NCI-H187 (cell line): ENCODE measurements at places on chromosomes 2 and 18.

DNA sequence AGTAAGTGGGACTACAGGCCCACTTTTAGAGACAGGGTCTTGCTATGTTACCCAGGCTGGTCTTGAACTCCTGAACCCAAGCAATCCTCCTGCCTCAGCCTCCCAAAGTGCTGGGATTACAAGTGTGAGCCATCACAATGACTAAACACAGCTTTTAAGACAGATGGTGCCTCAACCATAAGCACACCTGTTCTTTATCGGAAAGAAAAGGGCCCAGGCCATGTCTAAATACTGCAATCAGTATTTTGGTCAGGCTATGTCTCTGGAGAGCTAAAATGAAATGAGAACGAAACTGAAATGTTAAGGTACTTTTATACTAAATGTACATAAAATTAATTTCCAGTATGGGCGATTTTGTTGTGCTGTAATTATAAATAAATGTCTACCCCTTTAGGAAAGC lies 69.5 kb upstream of the SPTBN1 start:
- DNase-seq, result no peak

DNA sequence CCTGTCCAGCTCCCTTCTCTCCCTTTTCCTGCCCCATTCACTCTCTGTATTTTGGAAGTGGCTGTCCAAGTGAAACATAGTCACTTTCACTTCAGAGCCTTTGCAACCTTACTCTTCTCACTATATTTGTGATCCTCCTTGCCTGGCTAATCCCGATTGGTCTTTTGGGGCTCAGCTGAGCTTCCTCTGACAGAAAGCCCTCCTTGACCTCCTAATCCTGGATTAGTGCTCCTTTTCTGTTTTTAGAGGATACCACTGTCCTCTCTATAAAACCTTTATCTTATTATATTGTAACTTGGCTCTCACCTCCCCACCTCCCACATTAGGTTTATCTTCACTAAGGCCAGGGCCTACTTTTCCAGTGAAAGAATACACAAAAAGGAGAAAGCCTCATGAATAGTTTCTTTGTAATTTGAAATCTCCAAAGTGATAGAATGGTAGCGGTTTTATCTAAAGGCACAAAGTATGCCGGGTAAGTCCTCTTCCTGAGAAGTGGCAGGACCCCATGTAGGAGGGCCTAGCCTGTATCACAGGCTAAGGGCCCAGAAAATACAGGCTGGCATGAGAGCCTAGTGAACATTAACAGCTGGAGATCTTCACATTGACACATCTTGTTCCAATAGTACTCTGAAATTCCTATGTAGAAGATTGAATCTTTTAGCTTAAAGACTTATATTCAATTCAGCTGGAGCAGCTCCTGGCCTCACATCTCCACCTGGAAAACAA lies 83.1 kb upstream of the GAREM1 start:
- DNase-seq, result no peak

DNA sequence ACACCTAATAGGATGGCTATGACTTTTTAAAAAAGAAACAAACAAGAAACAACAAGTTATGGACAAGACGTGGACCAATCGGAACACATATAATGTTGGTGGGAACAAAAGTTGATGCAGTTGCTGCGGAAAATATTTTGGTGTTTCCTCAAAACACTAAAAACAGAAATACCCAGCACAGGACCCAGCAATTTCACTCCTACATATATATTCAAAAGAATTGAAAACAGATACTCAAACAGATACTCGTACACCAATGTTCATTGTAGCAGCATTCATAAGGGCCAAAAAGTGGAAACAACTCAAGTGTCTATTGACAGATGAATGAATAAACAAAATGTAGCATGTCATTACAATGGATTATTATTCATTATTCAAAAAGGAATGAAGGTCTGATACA lies 12.1 kb downstream of the CCDC141 start:
- no peak for DNase-seq

DNA sequence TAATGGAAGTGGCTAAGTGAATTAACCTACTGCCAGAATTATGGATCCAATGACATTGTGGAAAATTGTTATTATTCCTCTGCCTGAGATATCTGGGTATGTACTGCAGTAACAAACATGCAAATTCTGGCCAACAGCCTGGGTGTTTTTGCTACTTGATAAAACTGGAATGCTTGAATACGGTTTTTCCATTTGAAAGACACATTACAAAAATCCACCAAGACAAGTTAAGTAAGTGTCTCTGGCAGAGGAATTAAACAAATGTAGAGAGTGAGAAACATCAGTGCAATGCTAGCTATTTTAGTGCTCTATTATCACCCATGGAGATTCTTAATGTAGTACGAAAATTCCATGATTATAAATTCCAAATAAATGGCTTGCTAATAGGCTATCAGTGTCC lies 312.4 kb upstream of the MEIS1 start:
- no peak for DNase-seq

GRCh38 chr2:42918041-42918440 lies 125.7 kb upstream of the HAAO start:
- no peak for DNase-seq
